ENCODE measurements at places on chromosomes 5 and 9.

- no peak for DNase-seq
Measured at GRCh38 chr5:137220523-137220927, 278.6 kb downstream of the SPOCK1 start.

DNA sequence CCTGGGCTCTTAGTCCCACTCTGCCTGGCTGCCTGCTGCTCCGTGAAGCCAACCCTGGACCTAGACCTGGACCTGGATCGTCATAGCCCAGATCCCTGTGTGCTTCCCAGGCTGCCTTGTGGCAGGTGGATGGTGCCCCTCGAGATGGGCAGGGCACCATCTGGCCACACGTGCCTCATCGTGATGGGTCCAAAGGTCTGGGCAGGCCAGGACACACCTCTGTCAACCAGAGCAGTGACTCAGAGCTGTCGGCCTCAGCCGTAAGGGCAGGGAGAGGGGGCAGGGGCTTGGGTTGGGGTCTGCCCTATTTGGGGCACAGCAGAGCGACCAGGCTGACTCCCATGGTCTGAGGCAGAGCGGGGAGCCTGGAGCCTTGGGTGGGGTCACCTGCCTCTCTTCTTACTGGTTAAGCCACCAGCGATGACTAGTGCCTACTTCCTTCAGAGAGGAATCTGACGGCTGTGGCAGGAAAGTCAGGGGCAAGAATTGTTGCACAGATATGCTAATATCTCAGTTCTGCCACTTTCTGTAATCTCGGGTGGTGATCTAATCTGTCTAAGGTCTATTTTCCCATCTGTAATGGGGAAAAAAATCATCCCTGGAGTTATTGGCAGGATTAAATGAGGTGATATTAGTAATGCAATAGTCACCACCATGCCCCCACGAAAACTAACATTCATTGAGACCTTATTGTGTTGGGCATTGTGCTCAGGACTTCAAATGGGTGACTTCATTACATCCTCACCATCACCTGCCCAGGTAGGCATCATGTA, 3.2 kb upstream of the CDHR2 start:
- no peak for DNase-seq

DNA sequence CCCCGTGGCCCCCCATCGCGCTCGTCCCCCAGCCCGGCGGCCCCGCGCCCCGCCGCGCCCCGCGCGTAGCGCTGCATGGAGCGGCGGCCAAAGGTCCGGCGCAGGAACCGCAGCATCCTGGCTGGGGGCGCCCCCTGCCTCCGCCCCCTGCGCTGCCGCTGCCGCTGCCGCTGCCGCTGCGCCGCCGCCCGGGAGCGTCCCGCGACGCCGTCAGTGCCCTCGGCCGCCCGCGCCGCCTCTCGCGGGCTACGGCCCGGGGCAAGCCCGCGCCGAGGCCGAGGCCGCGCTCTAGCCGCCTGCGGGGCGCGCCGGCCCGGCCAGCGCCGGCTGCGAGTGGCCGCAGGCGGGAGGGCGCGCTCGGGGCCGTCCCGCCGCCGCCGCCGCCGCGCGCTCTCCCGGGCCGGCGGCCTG, 523 bp downstream of the EPB41L4B start:
- no peak for DNase-seq

DNA sequence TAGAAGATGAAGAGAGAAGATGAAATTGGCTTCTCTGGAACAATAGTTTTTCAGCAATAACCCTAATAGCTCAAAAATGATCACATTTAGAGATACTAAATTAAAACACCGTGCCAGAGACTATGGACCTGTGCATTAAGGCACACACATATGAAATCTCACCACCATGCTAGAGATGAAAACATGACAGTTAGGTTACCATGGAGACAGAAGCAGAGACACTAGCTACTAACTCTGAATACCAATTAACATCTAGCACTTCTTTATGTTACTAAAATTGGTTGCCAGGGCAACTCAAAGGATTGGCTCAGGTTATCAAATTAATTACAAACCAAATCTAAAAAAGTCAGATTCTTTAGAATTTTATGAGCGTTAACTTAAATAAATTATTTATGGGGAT, 337.7 kb downstream of the PLK2 start:
- DNase-seq, result no peak

GRCh38 chr9:98807814-98808195, 335 bp downstream of the GALNT12 start:
- DNase-seq, result no peak
